Stimulated activated CD8-positive, alpha-beta memory T cell treated with anti-CD3 and anti-CD28 coated beads, Interleukin-15, amount 100 ng/mL, for 1 hour (primary cell): ENCODE measurements at places on chromosomes 3 and 15.

- DNase-seq: no peak
Observed at GRCh38 chr3:157151627-157152026, 8.3 kb downstream of the CCNL1 start.

DNA sequence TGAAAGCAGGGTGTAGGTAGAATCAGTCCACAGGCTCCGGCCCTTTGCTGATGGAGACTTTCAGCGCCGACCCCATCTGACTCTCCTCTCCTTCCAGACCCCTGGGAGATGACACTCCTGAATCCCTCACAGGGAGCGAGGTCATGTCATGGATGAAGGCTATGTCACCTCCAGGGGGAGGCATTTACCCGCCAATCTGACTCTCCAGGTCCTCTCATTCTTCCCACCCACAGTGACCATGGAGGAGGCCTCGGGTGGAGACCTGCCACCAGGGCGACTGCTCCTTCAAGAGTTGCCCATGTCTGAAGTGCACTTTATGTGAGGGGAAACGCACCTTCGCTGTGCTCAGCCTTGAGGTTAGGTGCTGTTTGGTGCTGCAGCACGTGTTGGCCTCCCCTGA is 112.7 kb downstream of the KLF13 start:
- no peak for DNase-seq

DNA sequence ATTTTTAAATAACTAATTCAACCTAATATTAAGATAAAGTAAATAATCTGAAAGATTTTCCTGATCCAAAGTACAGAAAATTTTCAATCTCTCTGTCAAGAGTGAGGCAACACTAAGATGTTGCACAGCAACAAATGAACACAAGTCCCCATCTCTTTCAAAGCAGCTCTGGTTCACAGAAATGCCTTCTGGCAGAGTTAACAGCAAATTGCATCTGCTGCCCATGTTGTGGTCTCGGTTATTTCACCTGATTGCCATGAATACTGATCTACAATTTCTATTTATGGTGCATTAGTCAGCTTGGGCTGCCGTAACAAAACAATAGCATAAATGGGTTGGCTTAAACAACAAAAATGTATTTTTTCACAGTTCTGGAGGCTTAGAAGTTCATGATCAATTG is 167.3 kb downstream of the BCHE start:
- DNase-seq: no peak

DNA sequence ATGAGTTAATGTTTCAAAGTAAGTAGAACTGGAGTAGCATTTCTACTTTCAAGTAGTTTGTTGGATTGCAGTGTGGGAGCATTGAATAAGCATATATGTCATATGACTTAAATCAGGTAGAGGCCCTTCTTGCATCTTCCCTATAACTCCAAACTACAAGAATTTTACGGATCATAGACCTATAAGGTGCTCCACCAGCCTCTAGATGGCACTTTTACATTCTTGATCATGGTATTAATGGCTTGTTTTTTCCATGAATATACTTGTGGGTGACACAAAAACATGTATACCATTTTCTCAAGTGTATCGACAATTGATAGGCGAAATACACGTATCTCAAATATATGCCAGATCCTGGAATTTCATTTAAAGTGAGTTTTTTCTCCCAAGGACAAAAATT is 311.1 kb downstream of the ZPLD1 start:
- no peak for DNase-seq

GRCh38 chr3:44326019-44326418 is 12.5 kb upstream of the TCAIM start:
- DNase-seq: no peak

DNA sequence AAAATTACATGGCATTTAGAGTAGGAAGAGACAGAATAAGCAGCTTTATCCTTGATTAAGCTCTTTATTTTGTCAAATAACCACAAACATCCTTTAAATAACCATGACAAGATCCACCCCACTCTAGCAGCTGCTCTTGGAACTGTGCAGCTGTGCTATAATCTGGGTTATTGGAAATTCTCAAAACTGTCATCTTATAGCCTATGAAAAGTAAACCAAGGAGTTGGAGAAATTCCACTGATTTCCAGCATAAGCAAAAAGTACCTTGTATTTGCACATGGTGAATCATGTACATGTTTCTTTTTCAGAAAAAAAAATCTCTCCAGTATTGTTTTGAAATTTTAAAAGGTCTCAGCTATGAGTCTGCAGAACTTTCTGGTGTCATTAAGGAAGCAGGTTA is 88.8 kb upstream of the ABI3BP start:
- DNase-seq: no peak

- DNase-seq: no peak
Observed at GRCh38 chr15:64502551-64502950, 42.2 kb downstream of the ZNF609 start.

DNA sequence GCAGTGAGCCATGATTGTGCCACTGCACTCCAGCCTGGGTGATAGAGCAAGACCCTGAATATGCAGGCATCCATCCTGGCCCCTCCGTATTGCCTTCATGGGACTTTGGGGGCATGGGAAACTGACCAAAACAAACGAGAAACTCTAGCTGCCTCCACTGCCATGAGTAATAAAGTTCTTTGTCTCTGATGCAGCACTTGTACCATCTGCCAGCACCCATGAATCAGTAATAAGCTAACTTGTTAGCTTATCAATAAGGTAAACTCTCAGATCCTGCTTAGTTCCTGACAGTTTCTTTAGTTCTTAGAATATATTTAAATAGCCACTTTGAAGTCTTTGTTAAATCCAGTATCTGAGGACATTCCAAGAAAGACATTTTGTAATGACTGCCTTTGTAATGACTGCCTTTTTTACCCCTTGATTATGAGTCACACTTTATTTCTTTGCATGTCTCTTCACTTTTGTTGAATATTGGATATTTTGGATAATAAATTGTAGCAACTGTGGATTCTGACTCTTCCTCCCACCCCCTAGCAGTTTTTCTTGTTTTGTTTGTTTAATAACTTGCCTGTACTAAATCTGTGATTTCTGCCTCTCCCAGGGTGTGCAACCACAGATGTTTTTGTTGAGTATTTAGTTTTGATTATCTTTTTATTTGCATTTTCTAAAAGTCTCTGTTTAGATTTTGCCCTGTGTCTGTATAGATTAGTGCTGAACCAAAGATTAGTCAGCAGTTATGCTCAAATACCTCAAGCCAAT is 136.9 kb downstream of the HCN4 start:
- no peak for DNase-seq

DNA sequence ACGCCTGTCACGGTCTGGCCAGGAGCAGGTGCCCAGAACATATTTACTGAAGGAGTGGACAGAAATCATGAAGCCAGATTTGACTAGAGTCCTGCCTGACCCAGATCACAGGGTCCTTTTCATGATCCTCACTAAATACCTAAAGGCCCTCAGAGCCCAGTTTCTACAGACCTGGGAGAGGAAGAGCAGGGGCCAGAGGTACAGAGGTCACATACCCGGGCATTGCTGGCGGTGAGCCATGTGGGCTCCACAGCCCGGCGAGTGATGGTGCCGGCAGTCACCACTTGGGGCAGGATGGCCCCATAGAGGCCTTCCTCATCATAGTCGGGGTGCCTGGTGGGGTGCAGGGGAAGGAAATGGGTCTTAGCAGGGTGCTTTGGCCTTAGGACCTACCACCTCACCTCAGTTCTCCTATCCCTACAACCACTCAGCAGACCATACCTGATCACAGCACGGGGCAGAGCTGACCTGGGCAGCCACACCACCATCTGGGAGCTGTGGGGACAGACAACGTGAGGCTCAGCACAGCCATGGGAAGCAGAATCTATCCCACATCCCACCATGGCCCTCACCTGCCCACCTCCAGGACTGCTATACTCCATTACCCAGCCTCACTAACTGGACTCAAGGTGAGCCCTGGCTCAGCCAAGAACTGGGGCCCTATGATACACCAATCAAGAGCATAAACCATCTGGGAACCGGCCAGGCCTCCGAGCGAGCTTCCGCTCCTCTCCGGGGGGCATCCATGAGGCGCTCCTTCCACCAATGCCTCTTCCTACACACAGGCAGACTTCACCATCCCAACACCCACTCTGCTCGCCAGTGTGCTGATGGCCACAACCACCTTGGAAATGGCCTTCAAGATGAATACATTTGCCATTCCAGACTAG is 12.9 kb downstream of the POLG start:
- DNase-seq: no peak
